RPMI7951 (cell line): ENCODE measurements at places on chromosomes 4 and X. TPM values are rescaled to one million over a fixed set of nuclear protein-coding genes. Genes with fewer than 3 reads are reported as not detected.

The CT45A2 gene
- total RNA-seq = not detected in 2 replicates

The TMEM31 gene
- total RNA-seq = not detected in 2 replicates

The GAB3 gene
- total RNA-seq = under 0.01 and 0.24 TPM in 2 replicates

GRCh38 chr4:74531963-74532794, 87.2 kb downstream of the AREG start:
- peak; percentile 84 for DNase-seq

DNA sequence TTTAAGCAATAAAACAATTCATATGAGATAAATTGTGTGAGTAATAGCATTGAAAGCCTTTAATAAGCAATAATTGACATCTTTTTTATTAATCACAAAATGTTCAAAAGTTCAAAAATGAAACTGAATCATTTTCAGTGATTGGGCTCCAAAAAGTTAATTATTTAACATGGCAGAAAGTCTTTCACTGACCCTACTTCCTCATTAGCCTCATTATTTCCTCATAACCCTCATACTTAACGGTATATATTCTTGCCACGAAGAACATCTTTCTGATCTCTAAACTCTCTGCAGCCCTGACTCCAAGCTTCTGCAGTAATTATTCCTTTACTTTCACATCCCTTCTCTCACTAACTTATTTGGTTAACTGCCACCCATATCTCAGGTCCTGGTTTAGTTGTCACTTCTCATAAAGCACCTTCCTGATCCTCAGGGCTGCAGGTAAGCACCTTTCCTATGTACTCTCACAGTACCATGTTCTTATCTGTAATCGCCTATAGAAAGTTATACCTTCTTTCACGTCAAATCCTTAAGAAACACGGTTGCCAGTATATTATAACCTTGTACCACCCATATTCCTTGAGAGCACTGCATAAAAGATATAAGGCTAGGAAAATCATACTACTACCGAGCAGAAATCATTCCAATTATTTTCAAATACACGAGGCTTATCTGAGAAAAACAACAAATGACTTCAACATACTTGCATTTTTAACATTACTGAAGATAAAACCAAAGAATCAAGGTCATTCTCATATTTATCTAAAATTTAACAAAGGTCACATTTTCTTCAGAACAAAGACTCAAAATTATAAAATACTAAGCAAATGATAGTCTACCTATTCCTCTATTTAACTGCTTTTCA, 72.2 kb downstream of the PPP3CA start:
- no peak for DNase-seq

DNA sequence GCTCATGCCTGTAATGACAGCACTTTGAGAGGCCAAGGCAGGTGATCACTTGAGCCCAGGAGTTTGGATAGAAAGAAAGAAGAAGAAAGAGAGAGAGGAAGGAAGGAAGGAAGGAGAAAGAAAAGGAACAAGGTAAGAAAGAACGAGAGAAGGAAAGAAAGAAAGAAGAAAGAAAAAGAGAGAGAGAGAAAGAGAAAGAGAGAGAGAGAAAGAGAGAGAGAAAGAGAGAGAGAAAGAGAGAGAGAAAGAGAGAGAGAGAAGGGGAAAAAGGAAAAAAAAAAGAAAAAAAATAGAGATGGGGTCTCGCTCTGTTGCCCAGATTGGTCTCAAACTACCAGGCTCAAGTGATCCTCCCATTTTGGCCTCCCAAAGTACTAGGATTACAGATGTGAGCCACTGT, 22.5 kb downstream of the ING2 start:
- no peak for DNase-seq

DNA sequence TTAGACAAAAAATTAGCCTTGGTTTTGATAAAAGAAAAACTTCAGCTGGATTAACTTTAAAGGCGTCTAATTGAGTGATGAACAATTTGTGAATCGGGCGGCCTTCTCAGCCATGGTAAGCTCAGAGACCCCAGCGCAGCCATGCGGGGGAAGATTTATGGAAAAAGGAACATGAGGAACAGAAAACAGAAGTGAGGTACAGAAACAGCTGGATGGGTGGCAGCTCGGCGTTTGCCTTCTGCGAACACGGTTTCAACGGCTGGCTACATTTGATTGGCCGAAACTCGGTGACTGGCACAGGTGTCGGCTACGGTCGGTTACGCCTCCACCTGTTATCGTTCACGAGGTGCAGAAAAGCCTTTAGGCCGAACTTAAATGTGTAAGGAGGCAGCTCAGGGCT, 401.4 kb upstream of the FAT1 start:
- no peak for DNase-seq
